RWPE1 (cell line): ENCODE measurements at places on chromosomes 7 and 10.

DNA sequence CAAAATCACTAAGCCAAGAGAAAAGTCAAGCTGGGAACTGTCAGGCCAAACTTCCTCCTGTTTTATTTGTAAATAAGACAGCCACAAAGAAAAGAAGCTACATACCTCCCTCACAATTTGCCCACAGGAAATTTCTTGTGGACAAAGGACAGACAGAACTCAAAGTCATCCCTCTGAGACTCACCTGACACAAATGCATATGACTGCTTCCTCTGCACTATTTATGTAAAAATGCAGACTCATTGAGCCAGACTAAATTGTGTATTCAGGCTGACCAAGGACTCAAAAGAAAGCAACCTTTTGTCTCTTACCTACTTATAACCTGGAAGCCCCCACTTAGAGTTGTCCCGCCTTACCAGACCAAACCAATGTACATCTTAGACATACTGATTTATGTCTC lies 11.8 kb downstream of the TOMM7 start:
- DNase-seq, result no peak

DNA sequence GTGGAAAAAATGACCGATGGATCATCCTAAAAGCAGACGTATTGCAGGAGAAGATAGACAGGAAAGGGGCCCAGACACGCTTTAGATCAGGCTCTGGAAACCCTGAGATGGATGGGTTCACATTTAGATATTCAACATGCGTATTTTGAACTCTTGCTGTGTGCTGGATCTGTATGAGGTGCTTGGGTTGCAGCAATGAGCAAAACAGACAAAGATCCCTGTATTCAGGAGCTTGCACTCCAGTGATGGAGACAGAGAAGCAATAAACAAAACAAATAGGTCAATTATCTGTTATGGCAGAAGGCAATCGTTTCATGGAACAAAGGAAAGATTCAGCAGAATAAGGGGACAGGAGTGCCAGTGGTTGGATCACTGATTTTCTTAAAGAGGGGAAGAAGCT lies 201.9 kb upstream of the AGK start:
- DNase-seq, result no peak

DNA sequence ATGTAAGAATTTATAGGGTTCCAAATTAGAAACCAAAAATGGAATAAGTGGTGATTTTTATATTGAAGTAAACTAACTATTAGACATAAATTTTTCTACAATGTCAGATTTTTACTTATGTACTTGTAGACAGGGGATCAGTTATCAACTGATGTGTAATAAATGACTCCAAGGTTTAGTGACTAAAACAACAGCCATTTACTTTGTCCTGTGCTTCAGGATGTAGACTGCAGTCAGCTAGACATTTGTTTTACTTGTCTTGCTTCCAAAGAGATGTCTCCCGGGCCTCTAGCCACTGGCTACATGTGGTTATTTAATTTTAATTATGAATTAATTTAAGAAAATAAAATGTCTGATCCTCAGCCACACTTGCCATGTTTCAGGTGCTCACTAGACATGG lies 249.7 kb upstream of the IGFBP3 start:
- DNase-seq, result no peak

DNA sequence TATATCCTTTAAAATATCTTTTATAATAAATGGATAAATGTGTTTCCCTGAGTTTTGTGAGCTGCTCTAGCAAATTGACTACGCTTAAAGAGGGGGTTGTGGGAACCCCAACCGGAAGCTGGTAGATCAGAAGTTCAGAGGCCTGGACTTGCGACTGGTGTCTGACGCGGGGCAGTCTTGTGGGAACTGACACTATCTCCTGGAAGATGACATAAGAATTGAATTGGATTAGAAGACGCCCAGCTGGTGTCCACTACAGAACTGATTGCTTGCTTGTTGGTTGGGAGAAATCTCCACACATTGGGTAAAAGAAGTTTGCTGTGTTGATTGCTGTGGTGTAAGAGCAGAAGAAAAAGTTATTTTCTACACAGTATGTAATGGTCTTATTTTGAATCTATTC lies 51.1 kb upstream of the AHR start:
- DNase-seq, result no peak

DNA sequence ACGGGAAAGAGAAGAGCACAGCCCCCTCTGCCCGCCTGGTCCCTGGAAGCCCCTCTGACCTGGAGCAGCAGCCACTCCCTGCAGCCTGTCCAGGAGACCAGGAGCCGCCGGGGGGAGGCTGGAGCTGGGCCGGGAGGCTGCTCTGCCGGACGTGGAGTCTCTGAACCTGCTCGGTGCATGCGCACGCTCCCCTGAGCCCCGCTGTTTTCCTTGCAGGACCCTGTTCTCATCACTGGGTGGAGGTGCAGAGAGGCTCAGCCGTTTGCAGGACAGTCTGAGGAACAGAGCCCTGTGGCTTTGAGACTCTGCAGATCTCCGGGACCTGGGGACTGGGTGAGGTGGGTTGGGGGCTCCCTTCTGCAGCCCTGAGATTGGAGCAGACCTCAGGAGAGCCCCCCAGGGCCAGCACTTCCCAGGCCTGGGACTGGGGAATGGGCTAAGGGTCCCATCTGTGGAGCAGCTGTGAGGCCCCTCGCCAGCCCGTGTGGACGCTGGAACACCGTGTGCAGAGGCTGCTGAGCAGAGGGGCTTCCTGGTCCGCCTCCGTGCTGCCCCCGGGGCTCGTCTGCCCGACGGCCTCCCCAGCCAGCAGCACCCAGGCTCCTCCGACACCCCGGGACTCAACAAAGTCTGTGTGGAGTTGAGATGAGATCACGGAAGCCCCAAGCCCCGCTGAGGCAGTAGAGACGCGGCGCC lies 48.5 kb upstream of the ADGRA1 start:
- DNase-seq, result no peak
